Caco-2 (cell line): ENCODE measurements at places on chromosomes 4 and X.

DNA sequence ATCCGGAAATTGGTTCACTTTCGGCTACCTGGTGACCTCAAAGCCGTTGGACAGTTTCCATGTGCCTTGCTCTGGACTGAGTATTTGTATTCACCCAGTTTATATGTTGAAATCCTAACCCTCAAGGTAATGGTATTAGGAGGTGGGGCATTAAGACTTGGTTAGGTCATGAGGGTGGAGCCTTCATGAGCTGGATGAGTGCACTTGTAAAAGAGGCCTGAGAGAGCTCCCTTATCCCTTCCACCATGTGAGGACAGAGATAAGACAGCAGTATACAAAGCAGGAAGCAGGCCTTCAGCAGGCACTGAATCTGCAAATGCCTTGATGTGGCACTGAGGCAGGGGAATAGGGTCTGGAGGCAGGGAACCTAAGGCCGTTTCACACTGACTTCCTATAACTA, 5.3 kb upstream of the OPHN1 start:
- no peak for DNase-seq

DNA sequence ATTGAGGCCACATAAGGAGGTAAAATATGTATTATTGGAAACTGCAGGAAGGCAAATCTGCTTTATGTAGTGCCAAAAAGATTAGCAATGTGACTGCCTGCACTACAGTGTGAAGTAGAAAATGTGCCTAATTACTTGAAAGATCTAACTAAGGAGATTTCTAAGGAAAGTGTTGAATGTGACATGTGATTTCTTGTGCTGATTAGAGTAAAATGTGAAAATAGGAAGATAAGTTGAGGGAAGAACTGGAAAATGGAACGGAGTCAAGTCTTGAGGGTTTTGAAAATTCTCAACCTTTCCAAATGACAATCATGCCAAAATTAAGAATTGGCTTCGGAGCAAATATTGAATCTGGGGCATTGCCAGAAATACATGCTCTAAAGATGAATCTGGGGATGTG, 209.5 kb upstream of the SPOCK3 start:
- no peak for DNase-seq

DNA sequence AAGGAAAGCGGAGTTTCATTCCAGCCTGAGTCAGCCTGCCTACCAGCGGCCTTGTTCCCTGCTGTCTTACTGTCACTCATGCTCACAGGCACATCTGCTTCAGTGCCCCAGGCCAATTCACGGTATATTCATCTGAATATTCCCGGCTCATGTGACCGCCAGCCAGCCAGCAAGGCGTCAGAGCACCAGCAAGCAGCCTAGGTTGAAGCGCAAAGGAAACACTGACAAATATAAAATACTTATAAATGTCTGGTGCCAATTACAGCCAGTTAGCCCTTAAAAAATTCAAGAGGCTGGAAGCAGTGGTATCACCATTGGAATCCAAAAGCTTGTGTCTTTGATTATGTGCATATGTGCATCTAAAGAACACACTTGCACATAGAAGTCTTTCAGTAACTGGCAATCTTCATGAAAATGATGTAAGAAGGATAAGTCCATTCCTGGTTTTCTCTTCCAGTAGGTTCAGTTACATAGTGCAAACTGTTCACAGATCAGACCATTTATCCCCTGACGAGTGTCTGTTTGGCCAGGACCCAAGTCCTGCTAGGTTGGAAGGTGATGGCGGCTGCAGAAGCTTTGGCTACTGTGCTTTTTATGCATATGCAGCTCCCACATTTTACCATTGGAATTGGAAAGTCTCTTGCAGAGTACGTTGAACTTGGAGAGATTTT, 61.3 kb downstream of the LUZP4 start:
- no peak for DNase-seq

DNA sequence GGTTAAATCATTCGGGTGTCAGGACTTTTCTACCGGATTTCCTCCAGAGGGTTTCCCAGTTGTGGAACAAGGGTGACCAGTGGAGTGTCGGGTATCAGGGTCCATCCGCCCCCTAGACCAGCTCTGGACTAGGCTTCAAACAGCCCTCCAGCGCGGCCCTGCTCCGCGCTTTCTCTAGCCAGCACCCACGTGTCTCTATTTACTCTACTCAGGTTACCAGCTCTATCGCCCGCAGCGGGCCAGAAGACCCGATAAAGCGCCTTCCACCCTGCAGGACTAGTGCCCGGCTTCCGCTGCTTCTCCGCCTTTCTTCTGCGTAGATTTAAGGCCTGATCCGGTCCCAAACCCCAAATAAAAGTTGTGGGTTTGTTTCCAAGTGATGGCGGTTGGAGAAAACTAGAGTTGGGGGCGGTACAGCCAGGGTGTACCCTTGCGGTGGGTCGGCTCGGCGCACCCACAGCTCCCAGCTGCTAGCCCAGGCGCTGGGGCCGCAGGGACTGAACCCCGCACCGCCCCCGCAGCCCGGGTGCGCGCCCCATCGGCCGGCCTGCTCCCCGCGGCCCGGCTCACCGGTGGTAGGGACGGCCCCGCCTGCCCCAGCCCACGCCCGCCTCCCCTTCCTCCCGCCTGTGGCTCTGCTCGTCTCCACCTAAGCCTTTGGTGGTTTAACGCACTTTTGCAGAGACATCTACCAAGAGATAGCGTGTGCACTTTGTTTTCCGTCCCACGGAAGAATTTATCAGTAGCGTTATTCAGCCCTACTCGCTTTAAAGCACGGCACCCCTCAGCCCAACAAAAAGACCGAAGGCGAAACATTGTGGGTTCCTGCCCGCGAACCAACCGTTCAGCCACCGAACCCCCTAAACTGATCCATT, 2.1 kb downstream of the LEF1 start:
- DNase-seq = peak; percentile 49

DNA sequence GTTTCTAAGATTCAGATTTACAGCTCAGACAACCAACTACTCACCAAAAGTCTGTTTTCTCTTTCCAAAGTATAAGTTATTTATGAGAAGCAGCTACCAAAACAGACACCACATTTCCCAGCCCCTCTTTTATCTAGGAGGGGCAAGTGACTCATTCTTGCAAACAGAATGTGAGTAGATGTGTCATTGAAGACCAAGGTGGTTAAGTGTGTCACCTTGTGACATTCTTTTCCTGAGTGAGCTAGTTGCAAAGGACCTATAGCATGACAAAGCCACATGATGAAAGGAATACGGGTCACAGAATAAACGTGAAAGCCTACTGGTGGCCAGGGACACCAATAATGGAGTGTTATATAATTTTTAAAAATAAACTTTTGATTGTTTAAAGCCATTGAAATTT, 50.0 kb downstream of the SLC7A11 start:
- no peak for DNase-seq

DNA sequence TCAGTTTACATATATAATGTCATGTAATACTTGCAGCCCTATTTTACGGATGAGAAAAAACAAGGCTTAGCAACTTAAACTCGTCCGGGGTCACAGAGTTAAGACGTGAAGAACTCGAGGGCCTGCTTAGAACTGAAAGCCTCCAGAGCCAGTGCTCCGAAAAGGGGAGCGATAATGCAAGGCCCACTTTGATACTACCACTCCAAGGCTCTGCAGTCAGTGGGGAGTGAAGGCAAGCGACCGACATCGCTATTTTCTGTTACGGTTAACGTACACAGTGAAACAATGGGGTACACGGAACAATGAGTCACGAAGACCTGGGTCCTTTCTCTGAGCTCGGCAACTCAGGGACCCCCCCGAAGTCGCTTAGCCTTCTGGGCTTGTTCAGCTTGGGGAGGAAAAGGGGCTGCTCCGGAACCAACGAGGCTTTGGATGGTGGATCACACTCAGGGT, 965 bp downstream of the PPA2 start:
- no peak for DNase-seq

- DNase-seq = no peak
Measured at GRCh38 chr4:15963576-15963975, 601 bp upstream of the FGFBP2 start.

DNA sequence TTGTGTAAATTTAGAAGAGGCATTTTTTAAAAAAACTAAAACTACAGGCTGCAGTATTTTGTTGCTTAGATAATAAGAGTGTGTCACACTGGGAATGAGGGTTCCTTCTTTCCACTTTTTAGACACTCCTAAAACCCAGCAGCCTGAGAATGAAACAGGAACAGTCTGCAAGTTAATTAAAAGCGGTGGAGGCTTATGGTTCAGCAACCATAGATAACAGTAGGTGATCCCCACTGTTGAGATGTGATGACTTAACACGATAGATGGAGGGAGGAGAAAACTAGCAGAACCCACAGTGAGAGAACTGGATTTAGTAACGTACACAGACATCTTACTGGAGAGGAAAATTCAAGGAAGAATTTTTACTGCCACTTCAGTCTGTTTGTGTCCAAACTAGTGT, 767.3 kb downstream of the C4orf33 start:
- DNase-seq = no peak

DNA sequence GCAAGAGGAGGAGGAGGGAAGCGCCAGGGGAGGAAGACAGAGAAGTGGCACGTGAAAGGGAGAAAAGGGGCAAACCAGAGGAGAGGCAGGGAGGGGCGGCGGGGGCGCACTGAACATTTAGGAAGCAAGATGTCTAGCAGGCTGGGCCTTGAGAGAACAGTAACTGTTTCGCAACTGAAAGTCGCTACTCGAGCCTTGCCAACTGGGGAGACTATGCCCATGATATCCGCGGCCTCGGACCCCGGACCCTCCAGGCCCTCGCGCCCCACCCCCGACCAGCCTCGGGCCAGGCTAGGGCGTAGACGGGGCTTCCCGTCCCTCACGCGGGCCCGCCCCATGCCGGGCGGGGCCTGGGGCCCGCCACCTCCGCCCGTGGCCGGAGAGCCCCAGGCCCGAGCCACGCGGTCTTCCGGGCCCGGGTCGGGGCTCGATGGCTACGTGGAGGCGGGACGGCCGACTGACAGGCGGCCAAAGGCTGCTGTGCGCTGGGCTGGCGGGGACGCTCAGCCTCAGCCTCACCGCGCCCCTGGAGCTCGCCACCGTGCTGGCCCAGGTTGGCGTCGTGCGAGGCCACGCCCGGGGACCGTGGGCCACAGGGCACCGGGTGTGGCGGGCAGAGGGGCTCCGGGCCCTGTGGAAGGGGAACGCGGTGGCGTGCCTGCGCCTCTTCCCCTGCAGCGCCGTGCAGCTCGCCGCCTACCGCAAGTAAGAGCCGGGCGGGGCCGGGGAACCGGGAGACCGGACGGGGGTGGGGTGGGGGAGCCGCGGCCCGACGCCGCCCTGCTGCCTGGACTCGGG, at the start of gene SLC25A43:
TSS of gene SLC25A43 (plus strand) at position 363 of the 798 bp plus-strand sequence. CDS start at position 431, 68 bp downstream.
- peak; percentile 62 for DNase-seq

GRCh38 chrX:71128166-71128833, 9.9 kb downstream of the MED12 start:
- DNase-seq = no peak

DNA sequence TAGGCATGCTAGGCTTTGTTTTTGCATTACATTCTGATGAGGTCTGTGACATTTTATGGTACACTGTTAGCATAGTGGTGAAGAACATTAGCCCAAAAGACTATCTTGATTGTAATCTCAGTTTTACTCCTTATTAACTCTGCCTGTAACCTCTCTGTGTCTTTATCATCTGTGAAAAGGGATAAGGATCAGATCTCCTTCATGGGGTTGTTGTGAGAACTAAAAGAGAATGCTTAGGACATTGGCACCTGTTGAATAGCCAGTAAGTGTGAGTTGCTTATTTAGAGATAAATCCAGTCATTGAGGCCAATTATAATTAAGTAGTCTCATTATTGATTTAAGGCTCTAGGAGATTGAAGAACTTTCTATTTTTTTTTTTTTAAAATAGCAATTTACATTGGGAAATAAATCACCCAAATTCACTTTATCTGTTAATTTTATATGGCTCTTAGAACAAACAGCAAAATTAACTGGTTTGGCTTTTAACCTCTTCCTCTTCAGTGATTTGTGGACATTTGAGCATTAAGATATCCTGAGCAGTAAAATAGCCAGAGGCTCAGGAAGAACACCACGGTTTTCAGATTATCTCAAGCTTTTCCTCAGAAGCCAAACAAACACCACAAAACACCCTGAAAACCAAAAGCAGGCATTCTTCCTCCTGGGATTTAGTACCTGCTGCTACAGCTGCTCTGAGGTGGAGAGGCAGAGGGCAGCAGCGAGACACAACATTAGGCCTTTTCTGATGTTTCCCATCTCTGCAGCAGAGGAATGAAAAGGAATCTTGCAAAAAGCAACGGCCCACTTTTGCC, 192.9 kb downstream of the ARHGAP10 start:
- DNase-seq = no peak

DNA sequence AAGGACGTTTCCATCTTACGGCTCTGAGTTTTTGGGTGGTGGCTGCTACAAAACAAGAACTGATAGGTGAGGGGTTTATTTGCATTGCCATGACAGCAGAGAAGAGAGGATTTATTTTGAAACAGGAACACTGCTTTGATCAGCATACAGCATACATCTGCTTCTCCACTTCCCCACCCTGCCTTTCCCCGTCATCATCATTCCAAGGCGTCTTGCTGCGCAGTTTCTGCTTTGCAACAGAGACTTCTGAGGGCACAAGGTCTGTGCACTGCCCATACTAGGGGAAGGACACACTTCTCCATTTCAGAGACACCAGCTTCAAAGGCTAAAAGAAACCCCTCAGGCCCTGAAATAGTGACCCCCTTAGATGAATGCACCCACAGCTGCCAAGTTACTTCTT, 19.1 kb downstream of the STARD8 start:
- no peak for DNase-seq

DNA sequence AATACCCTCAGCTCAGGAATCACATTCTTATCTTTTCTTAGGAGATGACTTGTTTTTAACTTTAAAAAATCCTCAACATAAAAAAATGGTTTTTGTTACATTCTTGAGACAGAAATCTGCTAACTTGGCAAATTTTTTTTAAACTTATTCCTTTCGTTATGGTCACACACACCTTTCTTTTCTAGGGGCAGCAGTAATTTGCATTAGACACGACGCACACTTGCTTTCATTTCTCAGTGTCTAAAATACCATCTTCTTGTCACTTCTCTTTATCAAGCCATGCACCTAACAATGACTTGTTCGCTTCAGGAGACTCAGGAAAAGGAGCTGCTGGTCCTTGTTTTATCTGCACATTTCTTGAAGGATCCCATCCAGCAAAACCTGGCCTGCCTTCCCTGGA, 112.6 kb upstream of the TBL1X start:
- DNase-seq = no peak

- DNase-seq = no peak
Measured at GRCh38 chr4:38734911-38735310, 47.9 kb downstream of the TLR10 start.

GRCh38 chr4:71635139-71635748, 148.6 kb downstream of the GC start:
- DNase-seq = no peak

DNA sequence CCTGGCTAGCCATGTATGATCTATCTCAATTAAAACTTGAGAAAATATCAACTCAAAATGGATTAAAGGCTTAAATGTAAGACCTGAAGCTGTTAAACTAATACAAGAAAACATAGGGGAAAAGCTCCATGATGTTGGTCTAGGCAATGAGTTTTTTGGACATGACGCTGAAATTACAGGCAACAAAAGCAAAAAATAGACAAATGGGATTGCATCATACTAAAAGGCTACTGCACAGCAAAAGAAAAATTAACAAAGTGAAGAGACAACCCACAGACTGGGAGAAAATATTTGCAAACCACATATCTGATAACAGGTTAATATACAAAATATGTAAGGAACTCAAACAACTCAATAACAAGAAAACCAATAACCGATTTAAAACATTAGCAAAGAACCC, 8.4 kb downstream of the GC start:
- DNase-seq = no peak
